Peyer's patch (tissue), 4 donors: ENCODE measurements at places on chromosomes 1 and 21. TPM values are rescaled to one million over a fixed set of nuclear protein-coding genes. Genes with fewer than 3 reads are reported as not detected.

DNA sequence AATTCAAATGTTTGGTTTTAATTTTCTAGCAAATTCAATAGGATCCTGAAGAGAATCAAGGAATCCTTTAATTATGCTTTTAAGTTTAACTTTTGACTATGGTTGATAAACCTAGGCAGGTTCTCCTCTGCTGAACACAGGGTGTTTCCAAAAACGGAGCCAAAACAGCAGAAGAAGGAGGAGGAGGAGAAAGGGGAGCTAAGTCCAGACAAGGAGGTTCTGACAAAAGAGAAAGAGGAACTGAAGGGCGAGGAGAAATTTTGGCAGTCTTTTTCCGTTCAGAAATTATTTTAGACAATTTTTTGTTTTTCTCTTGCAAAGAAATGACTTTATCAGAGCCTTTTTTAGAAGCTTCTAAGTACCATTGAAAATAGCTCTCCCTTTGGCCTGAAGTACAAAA, 33.2 kb upstream of the FNBP1L start:
- no peak for DNase-seq

DNA sequence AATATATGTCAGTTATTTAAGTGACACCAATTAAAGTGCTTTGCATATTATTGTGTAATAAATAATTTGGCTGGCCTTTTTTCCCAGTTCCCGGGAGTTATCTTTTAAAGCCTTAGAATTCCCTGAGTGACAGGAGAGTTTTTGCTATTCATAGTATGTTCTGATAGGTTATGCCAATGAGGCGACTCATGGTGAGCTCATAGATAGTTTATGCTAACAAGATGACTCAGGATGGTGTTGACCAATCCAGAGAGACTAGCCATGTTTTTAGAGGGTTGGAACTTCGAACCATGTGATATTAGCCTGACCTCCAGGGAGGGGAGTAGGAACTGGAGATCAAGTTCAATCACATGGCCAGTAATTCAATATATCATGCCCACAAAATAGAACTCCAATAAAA, 310.8 kb downstream of the USP25 start:
- no peak for DNase-seq

- DNase-seq: no peak
Observed at GRCh38 chr1:236110137-236110536, 32.2 kb upstream of the GPR137B start.

GRCh38 chr1:165603810-165604209, 27.2 kb upstream of the MGST3 start:
- DNase-seq: no peak

DNA sequence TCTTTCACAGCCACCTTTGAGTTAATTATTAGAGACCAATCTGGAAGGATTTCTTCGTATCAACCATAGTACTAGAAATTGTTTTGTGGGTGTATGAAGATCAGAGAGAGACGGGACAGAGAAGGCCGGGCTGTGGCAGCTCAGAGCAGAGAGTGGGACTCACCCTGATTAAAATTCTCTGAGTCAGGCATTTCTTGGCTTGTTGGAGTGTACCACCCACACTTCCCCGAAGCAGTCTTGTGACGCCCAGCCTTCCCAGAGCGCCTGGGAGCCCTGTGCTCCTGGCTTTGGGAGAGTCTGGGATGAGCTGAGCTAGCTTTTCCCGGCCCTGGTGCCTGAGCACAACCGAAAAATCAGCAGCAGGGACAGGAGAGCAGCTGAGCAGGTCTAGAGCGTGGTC, 19.4 kb downstream of the PLEKHM2 start:
- DNase-seq: peak; percentile 66

Gene CR1
- 3.9 TPM for total RNA-seq

Gene FAM151A
- 1,128 TPM for total RNA-seq
